ELF-1 (cell line): ENCODE measurements at places on chromosomes 2 and 18.

GRCh38 chr2:207503234-207503633 lies 26.5 kb upstream of the CREB1 start:
- no peak for DNase-seq

DNA sequence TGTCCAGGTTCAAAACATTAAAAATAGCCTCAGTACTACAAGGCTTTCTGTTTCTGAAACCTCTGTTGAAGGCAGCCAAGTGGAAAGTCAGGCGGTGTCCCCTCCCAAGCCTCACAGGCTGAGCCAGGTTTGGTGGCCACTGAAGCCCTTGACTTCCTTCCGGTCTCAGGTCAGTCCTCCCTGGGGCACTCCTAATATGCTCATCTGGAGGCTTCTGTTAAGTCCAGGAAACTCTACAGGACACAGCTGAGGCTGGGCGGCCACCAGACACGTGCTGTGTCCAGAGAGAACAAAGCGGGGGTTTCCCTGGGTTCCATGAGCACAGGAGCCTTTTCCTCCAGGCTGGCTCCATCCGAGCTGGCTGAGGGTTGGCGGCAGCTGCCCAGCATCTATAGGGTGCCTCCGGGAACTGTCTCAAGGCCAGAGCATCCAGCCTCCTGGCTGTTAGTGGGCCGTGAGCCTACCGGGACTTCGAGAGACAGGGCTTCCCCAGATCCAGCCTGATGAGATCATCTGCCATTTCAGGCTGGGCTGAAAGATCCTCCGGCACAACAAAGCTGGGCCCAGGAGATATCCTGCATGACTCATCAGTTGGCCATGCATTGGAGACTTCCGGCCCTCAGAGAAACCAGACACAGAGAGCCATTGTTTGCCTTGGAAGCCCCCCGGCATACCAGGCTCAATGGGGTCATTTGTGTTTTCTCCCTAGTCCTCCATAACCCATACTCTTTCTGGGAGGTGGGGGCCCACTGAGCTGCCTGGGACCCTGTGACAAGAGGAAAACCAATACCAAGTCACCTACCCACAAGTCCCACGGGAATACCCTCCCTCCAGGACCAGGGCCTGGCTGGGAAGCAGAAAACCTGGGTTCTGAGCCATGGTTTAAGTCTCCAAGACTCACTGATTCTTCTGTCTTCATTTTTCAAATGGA lies 71.7 kb downstream of the HS1BP3 start:
- peak; percentile 98 for DNase-seq

- no peak for DNase-seq
Observed at GRCh38 chr2:144086965-144087364, 433.0 kb downstream of the ZEB2 start.

GRCh38 chr2:42256505-42256904 lies 87.4 kb downstream of the EML4 start:
- no peak for DNase-seq

DNA sequence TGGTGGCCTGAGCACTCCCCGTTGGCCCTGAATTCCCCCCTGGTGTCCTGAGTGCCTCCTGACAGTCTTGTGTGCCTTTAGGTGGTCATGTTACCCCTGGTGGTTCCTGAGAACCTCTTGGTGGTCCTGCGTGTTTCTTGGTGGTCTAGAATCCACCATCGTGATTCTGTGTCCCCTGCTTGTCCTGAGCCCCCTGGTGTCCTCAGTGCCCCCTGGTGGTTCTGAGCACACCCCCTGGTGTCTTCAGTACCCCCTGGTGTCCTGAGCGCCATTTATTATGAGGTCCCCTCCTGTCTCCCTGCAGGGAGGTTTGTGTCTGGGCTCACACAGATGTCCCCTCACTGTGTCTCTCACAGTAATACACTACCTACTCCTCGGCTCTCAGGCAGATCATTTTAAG lies 61.3 kb upstream of the MAL start:
- DNase-seq = no peak

- DNase-seq = no peak
Observed at GRCh38 chr2:237358721-237359517, 55.0 kb downstream of the COL6A3 start.

DNA sequence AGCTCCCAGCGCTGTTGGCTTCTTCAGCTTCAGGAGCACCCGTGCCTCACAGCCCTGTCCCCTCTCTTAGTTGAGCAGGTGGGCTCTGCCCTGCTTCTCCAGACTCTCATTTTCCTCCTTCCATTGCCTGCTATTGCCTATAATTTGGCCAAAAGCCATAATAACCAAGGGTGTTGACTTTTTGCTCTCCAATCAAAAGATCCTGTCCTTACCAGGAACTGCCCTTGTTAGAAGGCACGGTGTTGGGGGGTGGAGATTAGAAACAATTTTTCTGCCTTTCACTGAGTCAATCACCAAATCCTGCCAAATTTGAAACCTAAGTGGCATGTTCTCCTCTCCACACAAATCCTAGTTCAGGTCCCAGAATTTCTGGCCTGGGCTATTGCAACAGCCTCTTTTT lies 16.7 kb upstream of the PDIA6 start:
- DNase-seq = no peak

DNA sequence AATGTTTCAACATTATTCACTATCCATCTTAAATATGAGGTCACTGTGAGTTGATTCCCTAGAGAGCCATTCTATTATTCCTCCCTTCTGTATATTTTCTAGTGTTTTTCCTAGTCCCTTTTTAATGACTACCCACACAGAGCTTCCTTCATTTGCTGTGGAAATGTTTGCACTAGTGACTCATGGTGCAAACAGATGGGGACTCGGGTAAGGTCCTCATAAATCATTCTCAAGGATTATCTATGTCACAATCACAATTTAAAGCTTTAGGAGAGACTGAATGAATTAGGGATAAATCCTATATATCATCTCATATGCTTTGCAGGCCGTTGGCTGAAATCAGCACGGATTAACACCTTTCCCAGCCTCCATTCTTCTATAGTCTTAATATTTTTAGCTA lies 159.6 kb downstream of the DCC start:
- no peak for DNase-seq

GRCh38 chr18:61236356-61237057 lies 96.7 kb upstream of the CDH20 start:
- DNase-seq = no peak
